Effector memory CD8-positive, alpha-beta T cell (primary cell): ENCODE measurements at places on chromosomes 2 and 18.

DNA sequence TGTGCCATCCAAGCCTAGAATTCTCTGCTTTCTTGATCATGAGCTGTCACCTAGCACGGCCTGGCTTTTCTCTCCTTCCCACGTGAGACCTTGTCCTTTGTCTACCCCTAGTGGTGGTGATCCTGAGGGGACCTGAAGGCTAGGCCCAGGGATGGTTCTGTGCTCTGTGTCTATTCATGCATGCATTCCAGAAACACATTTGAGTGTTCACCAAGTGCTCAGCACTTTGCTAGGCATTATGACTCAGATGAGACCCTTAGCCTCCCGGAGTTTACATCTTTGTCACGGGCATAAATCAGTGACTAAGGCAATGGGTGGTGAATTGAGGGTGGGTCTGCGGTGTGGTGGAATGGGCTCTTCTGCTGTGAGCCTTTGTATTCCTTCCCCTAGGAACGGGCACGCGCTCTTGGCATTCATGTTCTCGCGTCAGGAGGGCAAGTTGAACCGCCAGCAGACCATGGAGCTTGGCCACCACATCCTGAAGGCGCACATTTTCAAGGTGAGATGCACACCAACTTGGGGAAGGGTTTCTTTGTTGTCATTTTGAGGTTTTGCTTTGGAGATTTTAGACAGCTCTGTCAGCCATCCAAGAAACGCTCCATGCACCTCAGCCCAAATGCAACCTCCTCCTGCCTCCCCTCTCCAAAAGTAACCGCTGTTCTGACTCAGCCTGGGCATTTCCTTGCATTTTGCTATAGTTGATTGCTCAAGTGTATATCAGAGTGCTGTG lies 100.9 kb downstream of the WDSUB1 start:
- H3K4me1 ChIP-seq, result peaks cover 6% of the 10 kb centered on the region
- peak; percentile 16 for DNase-seq
- no peak overlapping the region for H3K4me3 ChIP-seq
- H3K27ac ChIP-seq, result no peak overlapping the region

DNA sequence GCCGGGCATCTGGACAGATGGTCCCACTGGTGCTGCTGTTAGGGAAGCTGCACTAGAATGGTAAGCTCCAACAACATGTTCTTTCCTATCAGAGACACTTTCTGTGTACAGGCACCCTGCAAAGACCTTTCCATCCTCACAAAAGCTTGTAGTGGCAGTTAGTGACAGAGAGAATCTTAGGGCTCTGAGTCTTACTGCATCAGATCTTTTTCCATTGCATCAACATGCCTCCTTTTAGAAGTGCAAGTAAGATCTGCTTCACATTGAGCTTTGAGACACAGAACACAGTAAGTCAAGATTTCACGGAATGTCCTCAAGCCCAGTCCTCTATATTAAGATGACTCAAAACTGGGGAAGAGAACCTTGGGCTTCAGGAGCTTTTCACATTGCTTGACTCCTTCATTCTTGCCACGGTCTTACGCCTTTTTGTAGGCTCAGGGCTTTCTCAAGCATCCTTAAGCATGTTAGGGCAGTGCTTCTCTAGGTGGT lies 52.6 kb downstream of the ARL4C start:
- H3K27ac ChIP-seq, result peak overlapping the region; percentile 97
- peaks cover 58% of the 10 kb centered on the region for H3K4me1 ChIP-seq
- peaks cover 18% of the 10 kb centered on the region for H3K36me3 ChIP-seq

DNA sequence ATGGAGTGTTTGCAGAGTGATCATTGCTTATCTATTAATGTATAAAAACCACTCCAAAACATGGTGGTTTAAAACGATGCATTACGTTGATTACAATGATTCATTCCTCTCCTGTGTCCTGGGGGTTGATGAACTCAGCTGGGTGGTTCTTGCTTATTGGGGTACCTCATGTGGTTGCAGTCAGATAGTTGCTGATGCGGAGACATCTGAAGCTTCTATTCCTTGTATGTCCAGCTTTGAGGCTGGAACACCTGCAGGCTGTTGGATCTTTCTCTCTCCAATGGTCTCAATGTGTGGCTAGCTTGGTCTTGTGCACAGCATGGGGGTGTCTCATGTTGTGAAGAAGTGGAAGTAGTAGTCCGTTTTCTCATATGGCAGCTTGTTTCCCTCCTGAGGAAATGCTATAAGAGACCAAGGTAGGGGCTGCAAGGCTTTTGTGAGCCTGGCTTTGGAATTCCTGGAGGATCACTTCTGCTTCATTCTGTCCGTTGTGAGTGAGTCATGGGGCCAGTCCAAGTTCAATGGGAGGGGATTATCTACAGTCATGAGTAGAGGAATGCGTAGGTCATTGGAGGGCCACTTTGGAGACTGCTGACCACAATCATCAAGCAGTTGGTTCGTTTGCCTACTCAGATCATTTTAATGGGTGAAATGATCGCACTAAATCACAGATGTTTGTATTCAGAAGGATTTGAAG lies 601.0 kb downstream of the SLC4A3 start:
- H3K27me3 ChIP-seq, result no peaks in the 10 kb centered on the region
- no peak for DNase-seq
- no peak overlapping the region for H3K4me3 ChIP-seq

DNA sequence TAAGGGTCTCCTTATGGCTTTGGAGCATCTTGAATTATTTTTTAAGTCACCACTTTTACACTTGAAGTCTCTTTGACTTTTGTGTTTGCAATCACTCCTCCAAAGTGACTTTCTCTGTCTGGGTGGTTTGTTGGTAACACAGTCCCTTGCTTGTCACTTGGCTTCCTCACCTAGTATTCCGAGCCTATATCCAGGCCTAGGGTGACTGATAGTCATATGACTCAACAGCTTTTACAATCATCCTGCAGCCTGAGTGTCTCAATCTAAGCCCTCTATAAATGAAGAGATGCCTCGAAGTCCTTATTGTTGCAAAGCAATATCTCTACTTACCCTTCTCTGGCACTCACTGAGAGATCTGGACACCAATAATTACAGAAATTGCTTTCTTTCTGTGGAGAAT lies 53.9 kb upstream of the SETBP1 start:
- no peaks in the 10 kb centered on the region for H3K36me3 ChIP-seq
- no peak overlapping the region for H3K27ac ChIP-seq
- H3K27me3 ChIP-seq, result peaks cover 9% of the 10 kb centered on the region
- H3K4me3 ChIP-seq, result no peak overlapping the region
- no peak for DNase-seq

GRCh38 chr2:1591978-1592907 lies 152.1 kb downstream of the PXDN start:
- H3K4me1 ChIP-seq, result no peaks in the 10 kb centered on the region
- H3K4me3 ChIP-seq, result no peak overlapping the region
- peaks cover 3% of the 10 kb centered on the region for H3K36me3 ChIP-seq
- H3K27ac ChIP-seq, result no peak overlapping the region
- no peak for DNase-seq
- H3K27me3 ChIP-seq, result peaks cover 37% of the 10 kb centered on the region

DNA sequence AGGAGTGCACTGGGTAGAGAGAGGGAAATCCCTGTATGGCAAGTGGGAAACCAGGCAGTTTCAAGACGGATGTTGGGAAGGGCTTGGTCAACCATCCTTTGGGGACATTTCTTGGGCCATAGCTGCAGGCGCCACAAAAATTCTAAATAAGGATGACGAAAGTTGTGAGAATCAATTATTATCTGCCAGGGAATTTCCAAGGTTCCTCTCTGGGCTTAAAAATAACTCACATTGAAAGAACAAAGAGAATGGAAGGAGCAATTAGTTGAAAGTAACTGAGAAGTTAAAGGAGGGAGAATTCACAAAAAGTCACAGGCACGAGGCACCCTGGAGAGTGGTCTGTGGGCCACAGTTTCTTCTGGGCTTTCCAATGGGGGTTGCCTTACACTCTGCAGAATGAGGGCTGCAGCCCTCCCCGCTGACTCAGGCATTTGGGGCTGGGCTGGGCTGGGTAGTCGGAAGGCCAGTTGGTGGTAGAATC lies 195.7 kb downstream of the SMAD7 start:
- DNase-seq, result no peak
- no peak overlapping the region for H3K4me3 ChIP-seq
- no peaks in the 10 kb centered on the region for H3K4me1 ChIP-seq

DNA sequence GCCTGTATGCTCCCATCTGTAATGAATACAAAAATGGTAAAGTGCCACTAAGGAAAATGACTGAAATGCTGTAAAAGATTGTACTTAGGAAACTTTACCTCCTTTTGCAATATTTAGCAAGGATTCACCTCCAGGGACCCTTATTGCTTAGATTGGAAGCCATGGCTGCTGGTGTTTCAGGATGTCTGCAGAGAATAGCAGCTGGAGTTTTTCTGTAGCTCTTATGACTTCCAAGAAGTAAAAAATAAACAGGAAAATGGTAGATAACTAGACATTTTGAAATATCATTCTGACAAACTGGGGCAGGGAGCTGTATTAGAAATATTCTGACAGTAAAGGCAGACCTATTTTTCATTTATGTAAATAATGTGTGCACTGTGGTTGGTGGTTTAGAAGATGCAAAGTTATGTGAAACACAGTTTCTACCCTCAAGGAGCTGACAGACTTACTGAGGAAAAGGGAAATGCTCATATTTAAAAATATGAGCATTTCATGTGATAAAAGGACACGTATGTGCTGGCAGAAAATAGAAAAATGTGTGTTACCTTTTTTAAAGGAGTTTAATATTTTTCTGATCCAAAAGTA lies 224.9 kb upstream of the BOD1L2 start:
- no peaks in the 10 kb centered on the region for H3K27me3 ChIP-seq
- no peak overlapping the region for H3K4me3 ChIP-seq
- H3K36me3 ChIP-seq, result no peaks in the 10 kb centered on the region
- H3K27ac ChIP-seq, result no peak overlapping the region

GRCh38 chr2:228282376-228282775 lies 100.9 kb upstream of the SPHKAP start:
- DNase-seq, result no peak
- no peak overlapping the region for H3K4me3 ChIP-seq
- no peak overlapping the region for H3K27ac ChIP-seq
- no peaks in the 10 kb centered on the region for H3K36me3 ChIP-seq

GRCh38 chr2:64797881-64798575 lies 144.3 kb upstream of the SERTAD2 start:
- H3K4me1 ChIP-seq, result no peaks in the 10 kb centered on the region
- no peak for DNase-seq
- no peaks in the 10 kb centered on the region for H3K36me3 ChIP-seq
- no peak overlapping the region for H3K27ac ChIP-seq
- no peaks in the 10 kb centered on the region for H3K27me3 ChIP-seq
- H3K4me3 ChIP-seq, result no peak overlapping the region
